Right renal pelvis (tissue), 4 donors: ENCODE measurements at places on chromosomes 11 and 22. TPM values are rescaled to one million over a fixed set of nuclear protein-coding genes. Genes with fewer than 3 reads are reported as not detected.

DNA sequence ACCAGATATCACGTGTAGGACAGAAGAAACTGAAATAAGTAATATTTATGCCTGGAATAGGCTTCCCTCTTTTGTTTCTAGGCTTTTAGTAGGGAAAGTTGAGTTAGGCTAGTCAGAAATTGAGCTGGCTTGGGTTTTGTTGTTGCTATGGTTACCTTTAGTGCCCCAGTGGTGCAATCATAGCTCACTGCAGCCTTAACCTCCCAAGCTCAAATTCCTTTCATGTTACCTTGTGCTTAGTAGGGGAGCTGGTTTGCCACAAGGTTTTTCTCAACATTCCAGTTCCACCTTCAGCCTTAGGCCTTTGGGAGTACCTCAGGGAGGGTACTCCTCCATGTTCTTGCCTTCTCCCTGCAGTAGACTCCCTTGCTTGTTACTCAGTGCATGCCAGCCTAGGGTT lies 69.1 kb upstream of the SUSD2 start:
- no peak for DNase-seq

FOLH1 gene
- polyA plus RNA-seq: 17.7 TPM

CNTN5 gene
- 20.8 TPM for polyA plus RNA-seq

IRAG1 gene
- polyA plus RNA-seq: 8.7 TPM
